ENCODE measurements at places on chromosomes 1 and 21.

DNA sequence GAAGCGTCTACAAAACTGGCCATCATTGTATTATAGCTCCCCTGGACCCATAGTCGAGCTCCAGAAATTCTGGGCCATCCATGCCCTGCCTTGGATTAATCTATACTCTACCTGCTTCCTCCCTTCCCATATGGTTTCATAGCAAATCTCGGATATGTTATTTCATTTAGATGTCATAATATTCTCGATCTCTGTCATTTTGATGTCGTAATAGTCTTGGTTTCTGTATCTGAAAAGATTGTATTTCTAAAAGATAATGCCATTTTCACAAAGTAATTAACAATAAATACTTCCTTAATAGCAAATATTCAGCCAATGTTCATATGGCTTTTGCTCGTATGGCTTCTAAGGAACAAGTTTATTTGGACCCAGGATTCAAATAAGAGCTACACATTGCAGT is 35.1 kb downstream of the DIP2A start:
- no peak for DNase-seq

DNA sequence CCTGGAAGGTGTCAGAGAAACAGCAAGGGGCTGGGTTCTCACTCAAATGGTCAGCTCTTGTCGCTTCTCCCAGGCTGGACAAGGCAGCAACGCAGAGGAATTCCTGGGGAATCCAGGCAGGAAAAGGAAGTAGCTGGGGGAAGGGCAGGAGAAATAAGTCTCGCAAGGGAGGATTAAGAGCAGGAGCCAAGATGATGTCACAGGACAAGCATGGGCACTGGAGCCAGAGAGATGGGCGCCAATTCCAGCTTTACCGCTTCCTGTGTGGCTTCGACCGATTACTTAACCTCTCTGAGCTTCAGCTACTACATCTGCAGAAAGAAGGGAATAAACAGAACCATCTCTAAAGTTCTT is 70.5 kb downstream of the SSBP3 start:
- DNase-seq, result peak; percentile 87

GRCh38 chr1:148010527-148010926 is 82.3 kb downstream of the GPR89B start:
- DNase-seq, result no peak

DNA sequence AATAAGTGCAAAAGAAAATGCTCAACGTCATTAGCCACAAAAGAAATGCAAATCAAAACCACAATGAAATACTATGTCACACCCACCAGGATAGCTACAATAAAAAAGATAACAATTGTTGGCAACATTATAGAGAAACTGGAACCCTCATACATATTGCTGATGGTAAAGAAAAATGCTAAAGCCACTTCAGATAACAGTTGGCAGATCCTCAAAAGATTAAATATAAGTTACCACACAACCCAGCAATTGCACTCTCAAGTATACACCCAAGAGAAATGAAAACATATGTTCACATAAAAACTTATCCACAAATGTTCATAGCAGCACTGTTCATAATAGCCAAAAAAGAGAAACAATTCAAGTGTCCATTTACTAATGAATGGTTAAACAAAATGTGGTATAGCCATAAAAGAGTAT is 20.7 kb downstream of the TRIM33 start:
- no peak for DNase-seq

DNA sequence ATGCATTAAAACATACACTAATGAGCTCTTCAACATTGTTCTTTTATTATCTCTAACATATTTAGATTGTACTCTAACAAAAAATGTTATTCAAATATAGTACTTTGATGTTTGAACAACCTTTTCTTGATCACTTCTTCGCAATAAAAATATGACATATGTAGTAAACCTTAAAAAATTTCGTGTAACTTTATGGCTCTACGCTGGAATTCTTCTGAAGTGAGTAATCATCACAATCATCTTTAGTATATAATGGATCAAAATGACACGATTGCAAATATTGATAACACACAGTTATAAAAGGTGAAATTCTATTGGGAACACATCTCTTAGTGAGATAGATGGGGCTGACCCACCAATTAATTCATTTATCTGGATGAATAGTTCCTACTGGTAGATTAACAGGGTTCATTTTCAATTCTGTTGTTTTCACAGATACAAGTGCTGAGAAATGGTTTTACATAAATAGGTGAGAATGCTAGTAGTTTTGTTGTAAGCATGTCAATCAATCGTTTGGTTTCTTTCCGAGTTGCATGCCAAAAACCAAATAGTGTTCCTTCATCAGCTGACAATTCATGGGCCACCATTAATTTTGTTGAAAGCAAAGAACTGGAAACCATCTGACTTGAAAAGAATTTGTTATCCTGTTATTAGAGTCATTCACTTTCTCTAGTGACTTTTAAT is 1.5 kb upstream of the ZMPSTE24 start:
- DNase-seq, result no peak

GRCh38 chr1:207336559-207337467 is 15.3 kb downstream of the CD55 start:
- no peak for DNase-seq
